ENCODE measurements at places on chromosomes 2 and 18.

- no peak for DNase-seq
Observed at GRCh38 chr2:227661025-227661649, 5.5 kb upstream of the SCYGR5 start.

DNA sequence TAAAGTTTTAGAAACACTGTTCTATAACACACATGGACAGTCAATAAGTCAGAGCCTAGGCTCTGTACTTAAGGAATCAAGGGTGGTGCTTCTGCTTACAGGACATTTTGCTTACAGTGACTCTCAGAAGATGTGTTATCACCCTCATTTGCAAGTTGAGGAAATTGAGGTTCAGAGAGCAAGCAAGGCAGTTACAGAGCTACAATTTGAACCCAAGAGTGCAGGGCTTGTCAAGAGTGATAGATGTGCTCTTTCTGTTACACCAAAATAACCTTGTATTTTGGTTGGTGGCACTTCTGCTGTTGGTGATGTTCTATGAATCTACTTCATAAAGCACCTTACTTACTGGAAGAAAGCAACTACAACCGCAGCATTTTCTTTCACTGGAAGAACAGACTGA, 170.2 kb downstream of the THADA start:
- DNase-seq, result no peak

DNA sequence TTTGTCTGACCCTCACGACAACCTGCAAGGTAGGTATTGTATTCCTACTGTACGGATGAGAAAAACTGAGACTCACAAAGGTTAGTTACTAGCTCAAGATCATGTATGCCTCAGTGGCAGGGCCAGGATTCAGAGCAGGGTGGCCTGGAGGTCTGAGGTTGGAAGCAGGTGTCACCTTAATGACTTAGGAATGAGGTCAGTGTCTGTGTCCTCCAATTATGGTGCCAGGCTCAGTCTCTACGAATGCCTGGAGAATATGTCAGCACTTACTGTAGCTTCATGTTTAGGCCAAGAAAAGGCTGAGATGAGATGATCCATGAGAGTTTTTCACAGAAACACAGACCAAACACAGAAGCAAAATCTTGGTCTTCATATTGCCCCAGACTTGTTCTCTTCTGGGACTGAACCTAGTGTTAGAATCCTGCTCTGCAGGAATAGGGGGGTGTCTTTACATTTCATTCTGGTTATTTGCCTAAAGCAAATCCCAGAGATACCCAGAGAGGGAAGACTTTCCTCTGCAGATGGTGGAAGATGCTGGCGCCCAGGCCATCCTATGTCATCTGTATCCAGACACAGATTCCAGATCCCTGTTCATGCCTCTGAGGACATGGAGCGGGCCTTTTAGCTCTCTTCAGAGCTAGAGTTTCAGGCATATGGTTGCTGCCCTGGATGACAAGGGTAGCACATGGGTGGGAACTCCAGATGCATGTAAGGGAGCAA, 16.3 kb upstream of the RAB10 start:
- DNase-seq, result no peak

- no peak for DNase-seq
Observed at GRCh38 chr2:160305081-160305750, 105.1 kb upstream of the ITGB6 start.
